ENCODE measurements at places on chromosomes 3 and 15. TPM values are rescaled to one million over a fixed set of nuclear protein-coding genes. Genes with fewer than 3 reads are reported as not detected.

DNA sequence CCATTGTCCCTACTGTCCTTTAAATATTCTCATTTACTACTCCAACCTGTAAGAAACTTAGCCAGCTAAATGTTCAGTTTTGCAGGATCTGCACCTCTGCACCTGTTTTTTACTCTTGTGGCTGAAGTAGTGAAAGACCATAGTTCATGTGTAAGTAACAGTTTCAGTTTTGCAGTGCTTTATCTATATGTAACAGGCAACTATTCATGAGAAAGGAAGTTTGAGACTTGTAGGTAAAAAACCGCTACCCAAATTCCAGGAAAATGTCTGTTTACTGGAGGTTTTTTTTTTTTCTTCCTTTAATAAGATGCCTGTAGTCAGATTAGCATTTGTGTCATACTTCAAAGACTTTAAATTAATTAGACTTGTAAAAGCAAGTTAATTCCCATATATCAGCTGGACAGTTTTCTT lies 25.4 kb upstream of the MBNL1 start:
- no peak for DNase-seq

- no peak for DNase-seq
Measured at GRCh38 chr3:115576325-115576875, 46.9 kb upstream of the GAP43 start.

DNA sequence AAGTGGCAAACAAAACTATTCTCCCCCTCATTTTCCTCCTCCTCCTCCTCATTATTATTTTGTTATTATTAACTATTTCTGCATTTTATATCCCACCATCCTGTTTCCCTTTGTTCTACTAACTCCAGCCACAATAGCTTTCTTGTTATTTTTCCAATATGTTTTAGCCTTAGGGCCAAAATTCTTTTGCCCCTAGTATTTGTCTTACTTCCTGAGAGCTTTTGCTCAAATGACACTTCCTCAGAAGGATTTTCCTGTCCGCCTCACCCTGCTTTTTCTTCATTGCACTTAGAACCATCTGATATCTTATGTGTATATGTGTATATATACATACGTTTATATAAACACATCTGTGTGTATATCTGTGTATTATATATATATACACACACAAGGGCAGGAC lies 32.7 kb upstream of the NUDT16 start:
- DNase-seq = no peak

- no peak for DNase-seq
Measured at GRCh38 chr3:107781253-107781652, 258.5 kb downstream of the BBX start.

GRCh38 chr15:63364399-63365272 lies 17.0 kb downstream of the CA12 start:
- DNase-seq = no peak

DNA sequence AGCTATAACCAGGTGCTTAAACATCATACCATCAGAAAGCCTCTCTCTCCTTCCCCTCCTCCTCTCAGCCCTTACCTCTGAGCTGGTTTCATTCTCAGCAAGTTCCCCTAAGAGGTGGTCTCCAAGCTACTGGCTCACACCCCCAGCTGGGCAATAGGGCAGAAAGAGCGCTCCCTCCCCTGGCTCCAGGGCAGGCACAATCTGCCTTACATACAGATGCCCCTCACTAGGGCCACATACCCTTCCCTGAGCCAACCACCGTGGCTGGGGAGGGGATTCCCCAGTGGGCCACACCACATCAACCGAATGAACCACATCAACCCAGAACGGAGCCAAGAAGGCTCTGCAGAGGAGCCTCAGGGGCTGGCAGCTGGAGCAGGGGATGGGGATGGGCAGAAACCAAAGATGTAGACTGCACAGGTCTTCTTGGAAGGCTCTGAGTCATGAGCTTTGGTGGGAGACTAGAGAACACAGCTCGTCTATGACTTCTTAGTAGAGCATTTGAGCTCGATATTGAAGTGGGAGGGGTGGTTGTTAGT lies 4.6 kb upstream of the FBLN2 start:
- DNase-seq = no peak

DNA sequence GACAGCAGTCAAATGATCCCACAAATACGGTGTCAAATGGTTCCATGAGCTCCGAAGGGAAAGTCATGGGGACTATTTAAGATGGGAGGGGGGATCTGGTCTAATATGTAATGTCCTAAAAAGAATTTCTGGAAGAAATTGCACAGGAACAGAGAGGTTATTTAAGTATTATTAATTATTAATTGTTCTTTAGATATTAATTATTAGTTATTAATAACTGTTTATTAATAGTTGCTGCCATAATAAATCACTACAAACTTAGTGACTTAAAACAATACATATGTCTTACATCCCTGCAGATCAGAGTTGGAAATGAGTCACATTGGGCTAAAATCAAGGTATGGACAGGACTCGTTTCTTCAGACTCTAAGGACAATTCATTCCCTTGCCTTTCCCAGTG lies 588.2 kb upstream of the NR2F2 start:
- DNase-seq = no peak

GRCh38 chr3:188037195-188037718 lies 116.7 kb upstream of the LPP start:
- DNase-seq = no peak

DNA sequence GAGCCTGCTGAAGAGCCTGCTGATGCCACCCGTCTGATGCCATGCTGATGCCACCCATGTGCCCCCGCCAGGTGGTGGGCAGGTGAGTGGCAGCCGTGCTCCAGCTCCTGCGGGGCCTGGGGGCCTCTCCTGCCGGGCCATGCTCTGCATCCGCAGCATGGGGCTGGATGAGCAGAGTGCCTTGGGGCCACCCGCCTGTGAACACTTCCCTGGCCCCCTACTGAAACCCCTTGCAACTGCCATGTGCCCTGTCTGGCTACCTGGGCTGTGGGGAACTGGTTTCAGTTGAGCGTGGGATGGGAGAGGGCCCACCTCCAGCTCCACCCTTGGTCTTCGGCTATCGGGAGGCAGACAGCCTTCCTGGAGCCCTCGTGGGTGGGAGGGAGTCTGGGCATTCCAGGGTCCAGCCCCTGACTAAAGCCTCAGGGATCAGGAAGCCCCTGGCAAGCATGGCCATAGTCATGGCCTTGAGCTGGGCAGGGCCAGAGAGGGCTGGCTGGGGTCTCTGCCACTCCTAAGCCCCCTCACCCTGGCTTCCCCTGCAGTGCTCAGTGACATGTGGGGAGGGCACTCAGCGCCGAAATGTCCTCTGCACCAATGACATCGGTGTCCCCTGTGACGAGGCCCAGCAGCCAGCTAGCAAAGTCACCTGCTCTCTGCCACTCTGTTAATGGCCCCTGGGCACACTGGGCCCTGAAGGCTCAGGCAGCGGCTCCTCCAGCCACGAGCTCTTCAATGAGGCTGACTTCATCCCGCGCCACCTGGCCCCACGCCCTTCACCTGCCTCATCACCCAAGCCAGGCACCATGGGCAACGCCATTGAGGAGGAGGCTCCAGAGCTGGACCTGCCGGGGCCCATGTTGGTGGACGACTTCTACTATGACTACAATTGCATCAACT lies 92.2 kb downstream of the TBC1D2B start:
- peak; percentile 22 for DNase-seq

DNA sequence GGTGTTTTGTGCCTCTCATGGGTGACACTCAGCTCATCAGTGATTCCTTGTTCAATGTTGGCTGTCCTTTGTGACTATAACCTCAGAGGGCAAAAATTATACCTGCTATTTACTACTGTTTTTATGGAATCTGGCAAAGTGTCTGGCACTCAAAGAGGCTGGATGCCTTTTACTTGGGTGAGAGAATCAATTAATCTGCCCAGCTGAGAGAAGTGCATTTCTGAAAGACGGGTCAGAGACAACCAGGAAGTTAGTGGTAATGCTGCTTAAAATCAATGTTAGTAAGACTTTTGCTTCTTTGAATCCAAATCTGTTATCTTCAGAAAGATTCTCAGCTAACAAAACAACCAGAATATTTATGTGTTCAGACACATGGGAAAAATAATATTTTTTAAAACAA lies 436.2 kb upstream of the SUCLG2 start:
- DNase-seq = no peak

The CPNE4 gene
- total RNA-seq = 30.1 TPM

The TM6SF1 gene
- total RNA-seq = 19.8 TPM

The WDR93 gene
- 0.75 TPM for total RNA-seq
